ENCODE measurements at places on chromosomes 3 and 15.

GRCh38 chr15:98651581-98652220 lies 3.4 kb downstream of the IGF1R start:
- no peak for DNase-seq

GRCh38 chr3:168029705-168030104 lies 66.0 kb downstream of the GOLIM4 start:
- DNase-seq = no peak

DNA sequence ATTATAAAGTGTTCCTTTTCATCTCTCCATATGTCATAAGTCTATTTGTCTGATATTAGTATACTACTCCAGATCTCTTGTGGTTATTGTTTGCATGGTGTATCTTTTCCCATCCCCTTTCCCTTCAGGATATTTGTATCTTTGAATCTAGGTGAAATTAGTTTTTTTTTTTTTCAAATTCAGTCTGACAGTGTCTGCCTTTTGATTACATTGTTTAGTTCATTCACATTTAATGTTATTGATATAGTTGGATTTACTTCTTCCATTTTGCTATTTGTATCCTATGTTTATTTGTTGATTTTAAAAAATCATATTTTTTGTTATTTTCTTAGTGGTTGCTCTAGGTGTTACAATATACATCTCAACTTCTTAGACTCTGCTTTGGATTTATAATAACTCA lies 283.0 kb downstream of the CHST2 start:
- no peak for DNase-seq

DNA sequence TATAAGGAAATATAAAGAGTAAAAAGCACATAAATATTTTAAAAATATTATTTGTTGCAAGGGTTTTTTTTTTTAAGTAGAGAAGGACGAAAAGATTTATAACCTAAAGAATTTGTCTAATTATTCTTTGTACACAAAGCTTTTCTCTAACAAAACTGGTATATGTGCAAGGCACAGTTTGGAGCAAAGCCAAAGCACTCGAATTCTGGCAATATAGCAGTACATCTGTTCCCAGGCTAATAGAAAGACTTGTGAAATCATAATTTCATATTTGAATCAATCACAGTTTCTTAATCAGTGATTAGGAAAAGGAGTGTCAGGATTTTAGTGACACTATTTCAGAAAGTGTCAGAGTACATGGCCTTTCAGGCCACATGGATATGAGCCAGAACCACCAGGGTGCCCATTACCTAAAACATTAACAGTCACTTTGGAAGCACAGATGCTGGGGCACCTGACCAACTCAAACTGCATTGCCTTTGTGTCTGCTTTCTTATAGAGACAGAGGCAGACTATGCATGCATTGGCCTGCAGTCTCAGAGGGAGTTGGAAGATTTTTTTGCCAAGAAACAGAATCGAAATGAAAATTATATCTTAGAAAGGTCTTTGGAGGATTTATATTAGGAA lies 651.8 kb upstream of the SGO1 start:
- no peak for DNase-seq

DNA sequence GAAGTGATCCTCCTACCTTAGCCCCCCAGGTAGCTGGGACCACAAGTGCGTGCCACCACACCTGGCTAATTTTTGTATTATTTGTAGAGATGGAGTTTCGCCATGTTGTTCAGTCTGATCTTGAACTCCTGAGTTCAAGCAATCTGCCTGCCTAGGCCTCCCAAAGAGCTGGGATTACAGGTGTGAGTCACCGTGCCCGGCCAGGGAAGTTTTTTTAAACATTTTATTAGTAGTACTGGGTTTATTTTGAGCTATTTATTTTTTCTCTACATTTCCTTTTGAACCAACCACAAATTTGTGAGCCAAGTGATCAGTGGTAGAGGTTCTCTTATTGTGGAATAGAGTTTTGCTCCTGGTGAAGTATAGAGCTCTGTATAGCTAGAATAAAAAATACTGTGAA lies 33.7 kb downstream of the ARMC8 start:
- DNase-seq = no peak

DNA sequence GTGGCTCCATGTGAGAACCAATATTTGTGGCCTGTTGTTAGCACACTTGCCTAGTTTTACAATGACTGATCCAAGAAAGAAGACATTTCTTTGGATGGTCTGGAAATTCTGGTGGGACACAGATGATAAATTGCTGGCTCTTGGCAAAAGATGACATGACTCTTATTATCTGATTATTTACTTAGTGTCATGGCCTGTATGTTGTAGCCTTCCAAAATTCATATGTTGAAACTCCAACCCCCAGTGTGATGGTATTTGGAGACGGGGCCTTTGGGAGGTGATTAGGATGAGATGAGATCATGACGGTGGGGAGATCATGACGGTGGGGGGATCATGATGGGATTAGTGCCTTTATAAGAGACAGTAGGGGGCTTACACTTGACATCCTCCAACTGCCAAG lies 30.0 kb upstream of the AKAP13 start:
- DNase-seq = no peak

DNA sequence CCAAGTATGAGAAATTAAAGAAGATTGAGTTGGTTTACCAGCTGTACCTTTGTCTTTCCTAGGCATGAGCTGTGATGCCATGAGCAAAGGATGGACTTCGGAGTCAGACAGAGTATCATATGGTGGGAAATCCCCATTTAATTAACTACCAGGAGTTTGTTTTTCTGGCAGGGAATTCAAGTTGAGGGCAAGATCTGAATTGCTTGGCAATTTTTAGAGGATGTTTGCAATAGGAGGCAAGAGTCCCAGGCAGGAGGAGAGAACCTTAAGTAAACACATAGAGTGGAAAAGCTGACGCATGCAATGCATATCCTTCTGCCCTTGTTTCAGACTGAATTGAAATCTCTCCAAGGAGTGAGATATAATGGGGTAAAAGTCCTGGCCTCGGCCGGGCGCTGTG lies 569.7 kb upstream of the MDFIC2 start:
- DNase-seq = no peak

- no peak for DNase-seq
These were observed 75.4 kb upstream of the RGMA start for GRCh38 chr15:93164409-93164808.

GRCh38 chr3:154729741-154730140 lies 299.8 kb upstream of the GPR149 start:
- no peak for DNase-seq

- DNase-seq = no peak
These were observed 140.2 kb downstream of the ITPR1 start for GRCh38 chr3:4633078-4634004.

- DNase-seq = no peak
These were observed 279.1 kb upstream of the THRB start for GRCh38 chr3:24773798-24774197.

- DNase-seq = no peak
These were observed 88.8 kb downstream of the CPN2 start for GRCh38 chr3:194262176-194262924.

DNA sequence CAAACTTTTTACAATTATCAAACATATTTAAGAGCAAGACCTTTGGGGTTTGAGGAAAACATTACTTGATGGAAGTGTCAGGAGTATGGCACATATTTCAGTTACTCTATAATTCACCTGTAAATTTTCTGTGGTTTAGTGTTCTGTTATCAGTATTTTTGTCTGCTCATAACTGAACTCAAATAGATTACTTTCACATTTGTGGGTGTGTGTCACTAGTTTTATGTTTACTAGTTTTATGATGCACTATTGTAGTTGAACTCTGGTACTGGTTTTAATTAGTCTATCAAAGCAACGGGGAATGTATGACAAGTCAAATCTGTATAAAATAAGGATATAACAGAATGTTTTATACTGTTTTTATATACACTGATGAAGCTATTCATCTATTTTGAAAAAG lies 27.2 kb downstream of the OXSM start:
- no peak for DNase-seq

GRCh38 chr3:151008699-151009098 lies 36.2 kb upstream of the CLRN1 start:
- DNase-seq = no peak

GRCh38 chr15:78565951-78566774 lies 843 bp downstream of the CHRNA5 start:
- peak; percentile 55 for DNase-seq

- DNase-seq = peak; percentile 18
These were observed 20.6 kb downstream of the CCDC13 start for GRCh38 chr3:42752441-42752840.

- peak; percentile 75 for DNase-seq
These were observed 452.8 kb downstream of the FOXP1 start for GRCh38 chr3:71130471-71131374.

- no peak for DNase-seq
These were observed 46.8 kb downstream of the PXYLP1 start for GRCh38 chr3:141278196-141279076.

GRCh38 chr3:141285570-141285969 lies 53.9 kb downstream of the PXYLP1 start:
- no peak for DNase-seq

DNA sequence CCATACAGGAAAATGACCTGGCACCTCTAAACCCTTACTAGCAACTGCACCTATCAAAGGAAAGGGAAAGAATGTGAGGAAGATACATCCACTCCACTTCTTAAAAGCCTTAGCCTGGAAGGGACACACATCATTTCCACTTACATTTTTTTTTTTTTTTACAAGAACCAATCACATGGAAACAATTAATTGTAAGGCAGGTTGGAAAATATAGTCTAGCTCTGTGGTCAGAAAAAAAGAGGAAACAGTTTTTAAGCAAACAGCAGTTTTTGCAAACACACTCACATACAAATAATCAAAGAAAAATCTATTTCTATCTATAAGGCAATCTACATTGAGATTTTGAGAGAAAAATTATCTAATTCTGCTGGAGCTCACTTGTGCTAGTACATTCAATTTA lies 98.9 kb upstream of the SPRED1 start:
- DNase-seq = no peak

GRCh38 chr3:159896543-159896942 lies 92.1 kb upstream of the IL12A start:
- DNase-seq = no peak

All from activated CD8-positive, alpha-beta memory T cell treated with anti-CD3 and anti-CD28 coated beads, Interleukin-2, amount 50 U/mL, for 48 hours (primary cell).